ENCODE measurements at places on chromosomes 5 and 9. TPM values are rescaled to one million over a fixed set of nuclear protein-coding genes. Genes with fewer than 3 reads are reported as not detected.

SECISBP2 gene
- polyA plus RNA-seq, result 77.7 TPM

GMCL2 gene
- polyA plus RNA-seq, result not detected

SAXO1 gene
- 0.10 TPM for polyA plus RNA-seq

CCL27 gene
- not detected for polyA plus RNA-seq

OSTF1 gene
- polyA plus RNA-seq, result 20.9 TPM

DRD1 gene
- 0.11 TPM for polyA plus RNA-seq

ARL10 gene
- polyA plus RNA-seq, result 2.5 TPM

PPP2R2B gene
- 28.4 TPM for polyA plus RNA-seq

CDH6 gene
- 0.42 TPM for polyA plus RNA-seq

SV2C gene
- 0.05 TPM for polyA plus RNA-seq

RPS23 gene
- polyA plus RNA-seq, result 3,589 TPM

SWI5 gene
- 42.5 TPM for polyA plus RNA-seq

MAP1B gene
- polyA plus RNA-seq, result 114 TPM

GPR151 gene
- not detected for polyA plus RNA-seq

HK3 gene
- polyA plus RNA-seq, result not detected

ERCC8 gene
- 13.5 TPM for polyA plus RNA-seq

FOXD4L6 gene
- polyA plus RNA-seq, result not detected

DMRT3 gene
- polyA plus RNA-seq, result not detected

WNT8A gene
- polyA plus RNA-seq, result not detected

MTMR12 gene
- polyA plus RNA-seq, result 18.3 TPM

CWC27 gene
- polyA plus RNA-seq, result 115 TPM

SEMA4D gene
- 17.1 TPM for polyA plus RNA-seq

Measured in GM23338 (cell line).